ENCODE measurements at places on chromosomes 2 and 18.

GRCh38 chr2:189498205-189498604 lies 56.9 kb downstream of the WDR75 start:
- DNase-seq = no peak

DNA sequence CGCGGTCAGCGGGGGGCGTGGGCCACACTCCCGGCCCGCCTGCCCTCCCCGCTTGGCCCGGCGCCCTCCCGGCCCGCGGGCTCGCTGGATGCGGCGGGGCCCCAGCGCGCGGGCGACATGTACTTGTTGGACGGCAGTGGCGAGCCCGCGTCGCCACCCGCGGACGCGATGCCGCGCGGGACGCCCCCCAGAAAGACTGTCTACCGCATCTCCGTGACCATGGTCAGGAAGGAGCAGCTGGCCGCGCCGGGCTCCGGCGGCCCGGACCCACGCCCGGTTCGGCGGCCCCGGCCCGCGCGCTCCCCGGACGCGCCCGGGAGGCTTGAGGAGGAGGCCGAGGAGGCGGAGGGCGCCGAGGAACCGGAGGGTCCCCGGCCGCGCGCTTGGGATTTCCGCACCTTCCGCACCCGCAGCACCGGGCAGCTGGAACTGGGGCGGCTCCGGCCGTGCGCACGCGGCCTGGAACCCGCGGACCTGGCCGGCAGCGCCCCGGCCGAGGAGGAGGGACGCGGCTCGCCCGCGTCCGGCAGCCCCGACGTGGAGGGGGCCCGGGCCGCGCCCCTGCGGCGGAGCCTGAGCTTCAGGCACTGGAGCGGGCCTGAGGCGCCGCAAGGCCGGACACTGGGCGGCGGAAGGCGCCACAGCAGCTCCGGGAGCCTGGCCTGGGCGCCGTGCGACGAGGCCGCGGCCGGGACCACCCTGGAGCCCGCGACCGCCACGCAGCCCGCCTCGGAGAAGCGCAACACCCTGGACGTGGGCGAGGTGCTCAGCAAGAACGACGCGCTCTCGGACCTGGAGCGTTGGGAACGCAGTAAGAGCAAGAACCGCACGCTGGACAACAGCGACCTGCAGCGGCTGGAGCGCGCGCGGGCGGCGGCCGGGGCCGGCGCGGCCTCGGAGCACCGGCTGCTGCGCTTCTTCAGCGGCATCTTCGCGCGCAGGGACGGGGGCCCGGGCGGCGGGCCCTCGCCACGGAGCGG lies 176.4 kb downstream of the AGAP1 start:
- peak; percentile 18 for DNase-seq

GRCh38 chr2:99514357-99514756 lies 24.5 kb upstream of the REV1 start:
- DNase-seq = no peak

DNA sequence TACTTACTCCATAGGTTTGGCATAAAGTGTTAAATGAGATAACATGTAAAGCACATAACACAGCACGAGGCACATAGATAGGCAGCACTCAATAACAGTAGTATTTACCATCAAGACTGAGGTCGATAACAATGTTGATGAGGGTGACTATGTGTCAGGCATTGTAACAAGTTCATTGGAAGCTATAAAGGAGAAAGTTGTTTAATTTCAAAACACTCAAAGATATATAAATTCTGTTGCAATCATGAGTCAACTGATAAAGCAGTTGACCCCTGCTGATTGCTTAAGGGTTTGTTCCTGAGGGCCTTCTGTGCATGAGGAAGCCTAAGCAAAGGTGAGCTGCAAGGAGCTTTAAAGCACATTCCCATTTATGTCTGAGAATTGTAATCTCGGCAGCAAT lies 760.5 kb downstream of the SATB2 start:
- DNase-seq = no peak

GRCh38 chr2:200396781-200397242 lies 90.3 kb downstream of the SPATS2L start:
- no peak for DNase-seq

DNA sequence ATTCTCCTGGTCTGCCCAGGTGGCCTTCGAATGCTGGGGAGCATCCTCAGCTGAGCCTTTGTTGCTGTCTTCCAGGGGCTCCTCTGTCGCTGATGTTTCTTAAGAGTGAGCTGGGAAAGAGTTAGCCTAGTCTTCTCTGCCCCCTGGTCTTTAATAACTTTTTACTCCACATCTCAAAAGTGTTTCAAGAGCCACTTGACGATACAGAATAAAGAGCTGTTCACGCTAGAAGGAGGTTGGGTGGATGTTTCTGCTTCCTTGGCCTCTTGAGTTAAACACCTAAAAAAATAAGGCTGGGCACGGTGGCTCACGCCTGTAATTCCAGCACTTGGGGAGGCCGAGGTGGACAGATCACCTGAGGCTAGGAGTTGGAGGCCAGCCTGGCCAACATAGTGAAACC lies 2.8 kb upstream of the BUB1 start:
- DNase-seq = no peak

DNA sequence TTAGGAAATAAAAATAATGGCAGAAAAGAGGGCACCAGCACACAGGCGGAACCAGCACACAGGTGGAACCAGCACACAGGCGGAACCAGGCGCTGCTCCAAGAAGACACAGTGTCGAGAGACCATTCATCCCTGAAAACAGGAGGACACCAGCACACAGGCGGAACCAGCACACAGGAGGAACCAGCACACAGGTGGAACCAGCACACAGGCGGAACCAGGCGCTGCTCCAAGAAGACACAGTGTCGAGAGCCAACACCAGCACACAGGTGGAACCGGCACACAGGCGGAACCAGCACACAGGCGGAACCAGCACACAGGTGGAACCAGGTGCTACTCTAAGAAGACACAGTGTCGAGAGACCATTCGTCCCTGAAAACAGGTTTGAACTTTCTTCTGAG lies 115.5 kb upstream of the TMEM18 start:
- DNase-seq = no peak

GRCh38 chr18:29071869-29072268 lies 894.9 kb upstream of the CDH2 start:
- no peak for DNase-seq

- no peak for DNase-seq
These were observed 819 bp upstream of the KLF11 start for GRCh38 chr2:10042301-10043161.

- peak; percentile 20 for DNase-seq
These were observed 17.2 kb upstream of the ASXL3 start for GRCh38 chr18:33560686-33561370.

GRCh38 chr2:88218981-88219380 lies 48.8 kb downstream of the THNSL2 start:
- DNase-seq = no peak

DNA sequence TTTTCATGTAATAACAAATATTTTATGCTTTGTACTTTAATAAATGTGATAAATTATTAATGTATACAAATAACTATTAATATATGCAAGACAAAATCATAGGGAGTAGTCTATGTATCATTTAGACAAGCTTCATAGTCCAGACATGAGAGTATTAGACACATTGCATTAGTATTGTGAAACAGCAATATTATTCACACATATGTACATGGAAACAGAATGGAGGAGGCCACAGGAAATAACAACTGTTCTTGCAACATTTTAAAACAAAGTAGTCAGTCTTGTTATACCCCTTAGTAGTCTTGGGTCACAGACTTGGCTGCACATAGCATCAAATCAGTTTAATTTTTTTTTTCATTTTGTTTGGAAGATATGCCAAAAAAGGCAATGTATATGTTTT lies 15.8 kb downstream of the DSC1 start:
- DNase-seq = no peak

- DNase-seq = no peak
These were observed 29.6 kb downstream of the SLC25A12 start for GRCh38 chr2:171864357-171864985.

GRCh38 chr2:134124047-134124753 lies 129.7 kb upstream of the MGAT5 start:
- DNase-seq = no peak

DNA sequence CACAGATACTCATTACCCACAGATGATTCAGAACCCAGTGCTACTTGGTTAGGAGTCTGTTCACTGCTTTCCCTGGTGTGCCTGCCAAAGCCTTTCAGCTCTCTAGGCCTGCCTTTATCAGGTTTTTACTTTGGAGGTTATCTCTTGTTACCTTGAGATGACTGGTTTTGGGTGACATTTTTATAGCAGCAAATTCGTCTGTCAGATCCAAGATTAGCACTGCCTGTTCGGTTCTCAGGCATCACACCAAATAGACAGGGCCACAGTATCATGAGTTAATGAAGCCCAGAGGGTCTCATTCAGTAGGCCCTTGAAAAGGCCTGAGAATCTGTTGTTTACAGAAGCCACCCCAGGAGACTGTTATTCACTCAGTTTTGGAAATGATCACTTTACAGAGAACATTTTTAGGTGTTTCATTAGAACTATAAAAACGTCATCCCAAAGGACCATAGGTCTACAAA lies 121.2 kb downstream of the OSBPL6 start:
- DNase-seq = no peak

GRCh38 chr2:71129902-71130151 lies 202 bp downstream of the MCEE start:
- DNase-seq = peak; percentile 70

DNA sequence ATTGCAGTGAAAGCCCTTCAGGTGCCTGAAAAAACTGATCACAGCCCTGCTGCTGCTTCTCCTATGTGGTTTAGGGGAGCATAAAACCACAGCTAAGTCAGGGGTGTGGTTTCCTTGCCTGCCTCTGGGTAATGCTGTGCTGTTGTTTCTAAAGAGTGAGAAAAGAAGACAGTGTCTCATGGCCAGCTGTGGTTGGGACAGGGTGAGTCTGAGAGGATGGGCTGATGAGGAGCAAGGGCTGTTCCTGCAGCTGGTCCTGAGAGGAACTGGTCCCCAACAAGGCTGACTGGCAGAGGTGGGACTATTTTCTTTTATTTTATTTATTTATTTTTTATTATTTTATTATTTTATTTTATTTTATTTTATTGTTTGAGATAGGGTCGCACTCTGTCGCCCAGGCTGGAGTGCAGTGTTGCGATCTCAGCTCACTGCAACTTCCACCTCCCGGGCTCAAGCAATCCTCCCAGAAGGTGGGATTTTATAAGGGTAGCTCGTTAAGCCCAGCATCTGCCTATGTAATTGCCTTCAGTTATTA lies 236.7 kb downstream of the FHOD3 start:
- DNase-seq = no peak

DNA sequence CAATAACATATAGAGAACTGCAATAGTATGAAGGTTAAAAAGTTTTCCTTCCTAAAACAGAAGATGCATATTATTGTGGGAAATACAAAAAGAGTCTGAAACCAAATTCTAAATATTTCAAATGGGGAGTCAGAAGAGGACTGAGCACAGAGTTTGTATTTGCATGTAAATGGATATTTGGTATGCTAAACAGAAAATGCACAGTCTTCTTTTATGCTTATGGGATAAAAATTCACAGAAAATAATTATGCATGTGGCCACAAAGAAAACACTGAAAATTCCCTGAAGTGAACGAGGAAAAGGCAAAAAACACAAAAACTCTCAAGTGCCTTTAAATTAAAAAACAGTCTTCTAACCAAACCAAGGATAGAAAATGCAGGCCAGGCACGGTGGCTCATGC lies 142.7 kb downstream of the NCKAP5 start:
- no peak for DNase-seq

DNA sequence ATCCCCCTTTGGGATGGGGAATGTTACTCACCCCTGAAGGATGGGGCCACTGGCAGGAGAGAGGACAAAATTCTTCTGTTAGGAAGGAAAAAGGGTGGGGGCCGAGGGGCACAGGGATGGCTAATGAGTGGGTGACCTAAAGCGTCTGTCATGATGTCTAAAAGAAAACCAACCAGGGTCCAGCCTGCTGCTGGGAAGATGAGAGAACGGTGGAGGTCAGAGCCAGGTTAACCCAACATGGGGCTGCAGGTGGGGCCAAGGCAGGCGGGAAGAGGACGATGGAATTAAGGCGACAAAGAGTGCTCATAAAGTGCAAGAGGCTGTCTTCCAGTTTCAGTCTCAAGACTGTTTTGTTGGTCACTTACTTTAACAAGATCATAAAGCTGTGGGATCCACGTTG lies 90.2 kb downstream of the SMIM21 start:
- no peak for DNase-seq

- no peak for DNase-seq
These were observed 35.9 kb downstream of the RHOB start for GRCh38 chr2:20482725-20483124.

- no peak for DNase-seq
These were observed 25.1 kb downstream of the ADRA2B start for GRCh38 chr2:96091141-96091710.

GRCh38 chr18:33440060-33441043 lies at the start of gene CCDC178:
Gene CCDC178 (minus strand): TSS chr18:33440721. CDS start chr18:33412088, 28,633 bp downstream.
- DNase-seq = peak; percentile 53

- no peak for DNase-seq
These were observed 328.7 kb downstream of the NR4A2 start for GRCh38 chr2:156003780-156004179.

DNA sequence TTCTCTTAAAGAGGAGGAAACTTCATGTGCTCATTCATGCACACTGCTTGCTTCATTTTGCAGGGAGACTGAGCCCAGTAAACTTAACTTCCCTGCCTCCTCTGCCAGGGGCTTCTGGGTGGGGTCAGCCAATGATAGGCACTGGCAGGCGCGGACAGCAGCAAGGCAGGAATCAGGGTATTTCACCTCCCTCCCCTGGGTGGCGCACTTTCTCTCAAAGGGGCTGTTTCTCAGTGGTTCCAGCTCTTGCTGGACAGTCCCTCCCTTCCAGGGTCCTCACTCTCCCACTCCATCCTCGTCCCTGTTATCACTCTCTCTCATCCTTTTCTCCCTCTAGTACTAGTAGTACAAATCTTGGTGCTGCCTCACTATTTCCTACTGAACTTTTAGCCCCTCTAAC lies 320.5 kb upstream of the ZNF521 start:
- no peak for DNase-seq

DNA sequence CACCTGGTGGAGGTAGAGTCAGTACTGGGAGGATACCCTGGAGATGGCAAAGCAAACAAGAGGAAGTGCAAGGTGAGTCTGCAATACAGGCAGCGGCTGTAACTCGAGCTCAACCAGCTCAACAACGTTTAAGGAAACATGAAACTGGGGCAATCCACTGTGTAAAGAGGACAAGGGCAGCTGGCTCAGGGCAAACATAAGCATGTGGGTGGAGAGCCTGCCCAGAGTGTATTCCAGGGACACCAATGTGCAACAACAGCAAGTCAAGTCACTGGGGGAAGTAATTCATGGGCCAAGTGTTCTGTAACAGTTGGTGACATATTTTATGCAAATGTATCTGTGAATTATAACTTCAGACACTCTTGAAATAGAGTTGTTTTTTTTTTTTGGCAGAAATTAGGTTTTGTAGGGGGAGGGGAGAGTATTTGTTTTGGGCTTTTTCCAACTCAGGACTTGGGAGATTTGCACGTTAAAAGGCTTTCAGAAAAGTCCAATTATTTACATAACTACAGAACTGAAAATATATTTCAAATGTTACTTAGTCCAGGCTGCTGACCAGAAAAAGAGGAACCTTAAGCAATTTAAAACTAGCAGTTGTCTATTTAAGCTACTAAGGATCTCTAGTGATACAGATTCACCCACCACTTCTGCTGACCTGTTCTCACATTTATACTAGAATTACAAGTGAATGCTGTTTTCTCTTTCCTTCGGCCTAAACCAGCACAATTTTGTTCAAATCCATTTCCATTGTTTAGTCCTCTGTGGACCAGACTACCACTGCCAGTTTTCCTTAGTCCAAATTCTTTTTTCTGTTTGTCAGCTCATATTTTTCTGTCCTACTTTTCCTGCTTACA lies 18.6 kb downstream of the NRXN1 start:
- DNase-seq = no peak
